ENCODE measurements at places on chromosomes 6 and 20.

- DNase-seq, result peak; percentile 25
Measured at GRCh38 chr6:1164600-1164999, 147.3 kb upstream of the FOXQ1 start.

- DNase-seq, result no peak
Measured at GRCh38 chr6:107657755-107658461, 166.2 kb downstream of the SCML4 start.

DNA sequence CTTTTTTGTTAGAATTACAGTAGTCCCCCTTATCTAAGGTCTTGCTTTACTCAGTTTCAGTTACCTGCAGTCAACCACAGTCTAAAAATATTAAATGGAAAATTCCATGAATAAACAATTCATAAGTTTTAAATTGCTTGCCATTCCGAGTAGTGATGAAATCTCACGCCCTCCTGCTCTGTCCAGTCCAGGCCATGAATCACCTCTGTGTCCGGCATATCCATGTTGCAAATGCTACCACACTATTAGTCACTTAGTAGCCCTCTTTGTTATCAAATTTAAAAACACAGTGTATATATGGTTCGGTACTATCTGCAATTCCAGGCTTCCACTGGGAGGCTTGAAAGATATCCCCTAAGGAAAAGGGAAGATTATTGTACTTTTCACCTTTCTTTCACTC, 164.6 kb upstream of the FAM83B start:
- DNase-seq, result peak; percentile 3

DNA sequence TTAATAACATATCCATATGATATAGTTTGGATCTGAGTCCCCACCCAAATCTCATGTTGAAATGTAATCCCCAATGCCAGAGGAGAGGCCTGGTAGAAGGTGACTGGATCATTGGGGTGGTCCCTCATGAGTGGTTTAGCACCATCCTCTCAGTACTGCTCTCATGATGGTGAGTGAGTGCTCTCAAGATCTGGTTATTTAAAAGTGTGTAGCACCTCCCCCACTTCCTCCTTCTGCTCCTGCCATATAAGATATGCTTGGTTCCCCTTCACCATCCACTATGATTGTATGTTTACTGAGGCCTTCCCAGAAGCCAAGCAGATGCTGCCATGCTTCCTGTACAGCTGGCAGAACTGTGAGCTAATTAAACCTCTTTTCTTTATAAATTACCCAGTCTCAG, 22.9 kb downstream of the IRF4 start:
- no peak for DNase-seq

- peak; percentile 17 for DNase-seq
Measured at GRCh38 chr20:24309596-24309995, 159.8 kb upstream of the SYNDIG1 start.

DNA sequence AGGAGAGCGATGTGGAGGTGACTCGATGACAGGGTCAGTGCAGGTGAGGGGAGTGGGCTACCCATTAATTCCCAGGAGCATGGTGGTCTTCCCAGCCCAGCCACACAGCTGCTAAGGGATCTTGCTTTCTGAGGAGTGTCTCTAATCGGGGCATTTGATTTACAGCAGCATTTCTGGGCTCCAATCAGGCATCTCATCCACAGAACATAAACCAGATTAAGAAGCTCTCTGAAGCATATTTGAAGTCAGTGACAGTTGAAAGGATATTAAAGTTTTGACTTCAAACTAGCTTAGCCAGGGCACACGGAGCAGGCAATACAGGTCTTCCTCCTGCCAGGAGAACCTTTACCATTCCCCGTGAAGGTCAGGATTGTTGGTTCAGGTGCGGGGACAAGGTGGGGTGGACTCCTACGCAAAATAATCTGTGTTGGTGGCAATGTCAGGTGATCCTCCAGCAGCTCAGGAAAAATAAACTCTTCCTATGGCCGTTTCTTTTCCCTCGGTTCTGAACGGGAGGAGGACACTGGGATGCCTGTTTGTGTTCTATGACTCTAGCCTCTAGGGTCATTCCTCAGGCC, 39.9 kb upstream of the ZNF831 start:
- DNase-seq, result no peak

- DNase-seq, result no peak
Measured at GRCh38 chr6:79833964-79834284, 113.4 kb downstream of the ELOVL4 start.

DNA sequence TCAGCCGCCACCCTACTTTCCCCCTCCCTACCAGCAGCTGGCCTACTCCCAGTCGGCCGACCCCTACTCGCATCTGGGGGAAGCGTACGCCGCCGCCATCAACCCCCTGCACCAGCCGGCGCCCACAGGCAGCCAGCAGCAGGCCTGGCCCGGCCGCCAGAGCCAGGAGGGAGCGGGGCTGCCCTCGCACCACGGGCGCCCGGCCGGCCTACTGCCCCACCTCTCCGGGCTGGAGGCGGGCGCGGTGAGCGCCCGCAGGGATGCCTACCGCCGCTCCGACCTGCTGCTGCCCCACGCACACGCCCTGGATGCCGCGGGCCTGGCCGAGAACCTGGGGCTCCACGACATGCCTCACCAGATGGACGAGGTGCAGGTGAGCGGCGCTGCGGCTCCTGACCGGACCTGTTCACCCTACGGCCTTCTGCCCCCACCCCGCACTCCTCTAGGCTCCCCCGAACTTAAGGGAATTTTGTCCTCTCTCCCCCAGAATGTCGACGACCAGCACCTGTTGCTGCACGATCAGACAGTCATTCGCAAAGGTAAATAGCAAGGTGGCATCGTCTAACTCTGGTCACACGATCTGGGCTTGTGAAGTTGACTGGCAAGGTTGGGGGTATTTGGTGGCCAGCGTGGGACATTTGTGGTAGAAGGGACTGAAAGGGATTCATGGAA, 2.3 kb downstream of the TFAP2C start:
- DNase-seq, result no peak

DNA sequence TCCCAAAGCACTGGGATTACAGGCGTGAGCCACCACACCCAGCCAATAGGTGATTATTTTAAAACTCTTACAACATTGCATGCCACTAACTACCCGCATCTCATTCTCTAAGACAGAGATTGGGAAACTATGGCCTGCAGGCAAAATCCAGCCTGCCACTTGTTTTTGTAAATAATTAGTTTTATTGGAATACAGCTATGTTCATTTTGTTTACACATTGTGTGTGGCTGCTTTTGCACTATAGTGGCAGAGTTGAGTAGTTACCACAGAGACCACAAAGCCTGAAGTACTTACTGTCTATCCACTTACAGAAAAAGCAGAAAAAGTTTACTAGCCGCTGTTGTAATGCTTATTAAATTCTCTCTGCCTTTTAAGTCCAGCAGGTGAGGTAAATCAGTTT, 16.4 kb upstream of the PKIG start:
- DNase-seq, result no peak

GRCh38 chr6:137724495-137725211, 142.4 kb upstream of the TNFAIP3 start:
- no peak for DNase-seq

All from SW480 (cell line).